Stimulated activated CD8-positive, alpha-beta memory T cell treated with anti-CD3 and anti-CD28 coated beads, Interleukin-4, amount 100 ng/mL, for 48 hours (primary cell): ENCODE measurements at places on chromosomes 11 and 22.

DNA sequence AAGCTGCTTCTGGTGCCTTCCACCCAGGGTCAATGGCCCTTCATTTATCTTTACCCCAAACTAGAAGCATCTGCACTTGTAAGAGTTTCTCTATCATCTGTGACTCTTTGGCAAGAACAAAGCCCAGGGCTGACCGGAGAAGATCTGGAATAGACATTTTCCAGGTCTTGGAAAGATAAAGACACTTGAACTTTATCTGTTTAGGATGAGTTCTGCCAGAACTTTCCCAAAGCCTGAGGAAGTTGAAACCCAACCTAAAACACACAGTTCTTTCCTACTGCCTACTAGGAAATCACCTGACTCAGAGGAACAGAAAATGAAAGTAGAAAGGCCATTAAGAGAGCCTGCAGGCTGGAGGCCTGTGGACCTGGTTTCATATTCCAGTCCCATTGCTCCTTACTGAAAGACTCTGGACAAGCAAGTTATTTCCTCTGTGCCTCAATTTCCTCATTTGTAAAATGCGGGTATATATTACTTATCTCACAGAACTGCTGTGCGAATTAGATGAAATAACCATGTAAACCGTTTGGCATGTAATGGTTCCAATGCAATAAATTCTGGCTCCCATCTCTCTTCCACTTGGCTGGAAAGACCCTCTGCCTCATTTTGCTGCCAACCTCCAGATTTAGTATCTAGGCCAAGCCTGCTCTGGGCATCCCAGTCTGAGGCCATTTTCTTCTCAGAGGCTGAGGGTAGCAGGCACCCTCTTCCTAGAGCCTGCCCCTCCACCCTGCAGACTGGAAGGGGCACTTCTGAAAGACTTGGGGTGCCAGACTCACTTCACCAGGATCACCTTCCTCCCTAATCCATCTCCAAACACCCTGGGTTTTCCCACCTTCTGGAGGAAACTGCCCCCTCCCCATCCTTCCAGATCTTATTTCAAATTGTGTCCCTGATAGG is 1.2 kb downstream of the UBE2L6 start:
- DNase-seq, result peak; percentile 40

- DNase-seq, result no peak
Observed at GRCh38 chr11:72263361-72263760, 19.4 kb upstream of the PHOX2A start.

- DNase-seq, result no peak
Observed at GRCh38 chr11:69654660-69655478, 13.9 kb downstream of the CCND1 start.

GRCh38 chr22:42292732-42293520 is 22.5 kb upstream of the TCF20 start:
- no peak for DNase-seq

DNA sequence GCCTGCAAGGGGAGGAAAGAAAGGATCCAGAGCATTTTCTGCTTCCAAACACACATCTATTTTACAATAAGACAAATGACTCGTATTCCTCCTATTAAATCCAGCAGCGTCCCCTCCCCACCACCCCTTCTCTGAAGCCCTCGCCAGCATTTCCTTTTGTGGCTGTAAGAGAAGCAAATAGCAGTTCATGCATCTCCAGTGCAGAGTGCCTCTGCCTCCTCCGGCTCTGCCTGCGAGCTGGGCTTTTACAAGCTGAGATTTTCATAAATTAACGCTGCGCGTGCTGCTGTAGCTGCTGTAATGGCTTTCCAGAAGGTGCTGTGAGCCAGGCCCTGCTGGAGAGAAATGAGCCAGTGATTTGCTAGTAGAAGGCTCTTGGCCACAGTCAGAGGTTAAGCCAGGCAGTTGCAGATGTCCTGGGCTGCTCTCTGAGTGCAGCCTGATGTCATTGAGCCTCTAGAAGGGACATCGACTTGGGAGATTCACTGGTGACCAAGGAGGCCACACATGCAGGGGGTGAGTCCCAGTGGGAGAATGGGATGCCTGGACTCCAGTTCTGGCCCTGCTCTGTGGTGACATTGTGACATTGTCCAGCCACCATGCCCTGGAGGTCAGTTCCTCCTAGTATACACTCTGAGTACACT is 134.5 kb upstream of the NAV2 start:
- DNase-seq, result no peak

DNA sequence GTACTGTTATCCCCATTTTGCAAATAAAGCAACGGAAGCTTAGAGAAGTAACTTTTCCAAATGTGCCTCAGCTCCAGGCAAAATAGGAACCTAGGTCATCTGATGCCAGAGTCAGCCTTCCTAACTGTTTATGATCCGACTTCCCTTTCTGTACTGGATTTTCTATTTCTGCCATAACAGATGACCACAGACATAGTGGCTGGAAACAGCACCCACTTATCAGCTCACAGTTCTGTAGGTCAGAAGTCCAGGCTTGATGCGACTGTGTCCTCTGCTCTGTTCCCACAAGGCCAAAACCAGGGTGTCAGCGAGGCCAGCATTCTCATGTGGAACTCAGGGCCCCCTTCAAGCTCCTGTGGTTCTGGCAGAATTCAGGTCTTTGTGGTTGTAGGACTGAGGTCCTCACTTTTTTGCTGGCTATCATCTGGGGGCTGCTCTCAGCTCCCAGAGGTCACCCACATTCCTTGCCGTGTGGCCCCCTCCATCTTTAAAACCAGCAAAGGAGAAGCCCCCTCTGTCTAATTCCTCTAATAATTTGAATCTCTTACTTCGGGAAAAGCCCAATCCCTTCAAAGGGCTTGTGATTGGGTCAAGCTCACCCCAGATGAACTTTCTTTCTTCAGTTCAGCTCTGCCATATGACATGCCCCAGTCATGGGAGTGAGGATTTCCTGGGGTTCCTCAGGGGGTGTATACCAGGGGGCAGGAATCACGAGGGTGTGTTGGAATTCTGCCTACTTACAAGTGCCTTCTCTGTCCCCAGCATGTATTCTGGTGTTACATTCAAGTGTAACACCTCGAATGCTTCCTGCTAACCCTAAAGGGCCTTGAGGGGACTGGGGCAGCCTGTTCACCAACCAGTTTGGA is 15.3 kb downstream of the KCNJ5 start:
- no peak for DNase-seq

DNA sequence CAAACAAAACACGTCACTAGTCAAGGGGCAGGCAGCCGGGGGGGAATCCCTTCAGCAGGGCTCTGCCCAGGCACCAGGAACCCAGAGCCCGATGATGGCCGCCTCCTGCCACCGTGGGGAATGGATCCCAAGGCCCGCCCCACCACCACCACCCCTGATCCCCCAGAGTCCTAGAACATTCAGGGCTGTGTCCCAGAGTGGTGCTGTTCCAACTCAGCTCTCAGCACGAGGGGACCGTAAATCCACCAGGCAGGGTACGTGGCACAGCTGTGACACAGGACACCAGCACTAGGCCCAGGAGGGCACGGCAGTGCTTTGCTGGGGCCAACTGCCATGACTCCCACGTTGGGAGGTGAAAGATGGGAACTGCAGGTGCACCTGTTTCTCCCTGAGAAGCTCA is 29.6 kb downstream of the ANO1 start:
- DNase-seq, result no peak

DNA sequence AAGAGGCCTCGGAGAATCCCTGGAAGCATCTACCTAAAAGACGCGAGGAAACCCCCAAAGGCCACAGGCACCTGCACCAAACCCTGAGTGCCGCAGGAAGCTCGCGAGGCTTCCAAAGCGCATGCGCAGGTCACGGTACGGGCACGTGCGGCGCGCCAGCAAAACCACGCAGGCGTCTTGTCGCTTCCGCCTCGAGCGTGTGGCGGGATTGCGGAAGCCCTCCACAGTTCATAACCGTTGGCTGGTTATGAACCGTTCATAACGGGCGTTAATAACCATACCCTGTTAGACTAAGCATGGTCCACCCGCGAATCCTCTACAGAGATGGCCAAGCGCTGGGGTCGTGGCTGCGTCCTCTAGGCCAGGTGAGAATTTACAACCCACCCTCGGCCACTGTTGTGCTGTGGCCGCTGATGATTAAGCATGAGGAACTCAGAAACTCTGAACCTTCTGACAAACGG is 46.4 kb downstream of the MORC2 start:
- peak; percentile 89 for DNase-seq

- no peak for DNase-seq
Observed at GRCh38 chr11:57049749-57050148, 61.0 kb downstream of the OR5AK2 start.

- DNase-seq, result no peak
Observed at GRCh38 chr22:41305646-41306045, 4.3 kb downstream of the ZC3H7B start.

DNA sequence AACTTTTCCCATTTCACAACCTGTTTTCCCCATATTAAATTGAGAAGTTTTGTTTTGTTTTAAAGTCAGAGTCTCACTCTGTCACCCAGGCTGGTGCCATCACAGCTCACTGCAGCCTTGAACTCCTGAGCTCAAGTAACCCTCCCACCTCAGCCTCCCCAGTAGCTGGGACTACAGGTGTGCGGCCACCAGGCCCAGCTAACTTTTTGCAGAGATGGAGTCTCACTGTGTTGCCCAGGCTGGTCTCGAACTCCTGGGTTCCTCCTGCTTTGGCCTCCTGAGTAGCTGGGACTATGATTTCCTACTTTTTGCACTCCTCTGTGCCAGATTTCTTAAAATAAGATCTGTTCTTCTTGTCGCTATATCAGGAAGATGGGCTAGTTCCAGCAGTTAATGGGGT is 44.9 kb downstream of the GNB1L start:
- DNase-seq, result no peak

DNA sequence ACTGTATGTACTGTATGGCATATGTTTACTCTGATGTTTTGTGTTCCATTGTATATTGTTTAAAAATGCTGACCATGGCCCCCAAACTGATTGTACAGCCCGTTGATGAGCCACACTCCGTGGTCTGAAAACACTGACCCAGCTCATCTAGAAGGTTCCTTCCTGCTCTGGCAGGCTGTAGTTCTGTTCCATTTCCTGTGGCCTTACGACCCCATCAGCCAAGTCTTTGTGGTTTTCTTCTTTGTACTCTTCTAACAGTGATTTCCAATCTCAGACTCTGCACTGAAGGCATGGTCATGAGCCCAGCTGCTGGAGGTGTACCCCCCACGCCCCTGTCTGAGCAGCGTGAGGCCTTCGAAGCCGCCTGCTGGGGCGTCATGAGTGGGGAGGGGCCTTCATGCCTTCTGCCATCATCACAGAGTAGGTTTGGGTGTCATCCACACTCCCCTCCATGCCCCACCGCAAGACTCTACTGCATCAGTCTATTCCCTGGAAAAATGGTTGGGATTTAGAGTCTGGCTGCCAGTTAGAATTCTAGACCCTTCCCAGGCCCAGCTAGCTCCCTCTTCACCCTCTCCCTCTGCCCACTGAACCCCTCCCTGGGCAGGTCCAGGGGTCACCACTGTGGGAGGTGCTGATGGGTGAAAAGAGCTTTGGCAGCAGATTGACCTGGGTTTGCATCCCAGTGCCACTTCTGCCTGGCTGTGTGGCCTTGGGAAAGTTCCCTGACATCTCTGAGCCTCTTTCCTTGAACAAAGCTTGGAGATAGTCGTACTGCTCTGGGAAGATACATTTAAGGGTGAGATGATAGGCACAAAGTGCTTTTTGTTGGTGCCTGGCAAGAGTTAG is 11.3 kb upstream of the C11orf96 start:
- DNase-seq, result no peak

DNA sequence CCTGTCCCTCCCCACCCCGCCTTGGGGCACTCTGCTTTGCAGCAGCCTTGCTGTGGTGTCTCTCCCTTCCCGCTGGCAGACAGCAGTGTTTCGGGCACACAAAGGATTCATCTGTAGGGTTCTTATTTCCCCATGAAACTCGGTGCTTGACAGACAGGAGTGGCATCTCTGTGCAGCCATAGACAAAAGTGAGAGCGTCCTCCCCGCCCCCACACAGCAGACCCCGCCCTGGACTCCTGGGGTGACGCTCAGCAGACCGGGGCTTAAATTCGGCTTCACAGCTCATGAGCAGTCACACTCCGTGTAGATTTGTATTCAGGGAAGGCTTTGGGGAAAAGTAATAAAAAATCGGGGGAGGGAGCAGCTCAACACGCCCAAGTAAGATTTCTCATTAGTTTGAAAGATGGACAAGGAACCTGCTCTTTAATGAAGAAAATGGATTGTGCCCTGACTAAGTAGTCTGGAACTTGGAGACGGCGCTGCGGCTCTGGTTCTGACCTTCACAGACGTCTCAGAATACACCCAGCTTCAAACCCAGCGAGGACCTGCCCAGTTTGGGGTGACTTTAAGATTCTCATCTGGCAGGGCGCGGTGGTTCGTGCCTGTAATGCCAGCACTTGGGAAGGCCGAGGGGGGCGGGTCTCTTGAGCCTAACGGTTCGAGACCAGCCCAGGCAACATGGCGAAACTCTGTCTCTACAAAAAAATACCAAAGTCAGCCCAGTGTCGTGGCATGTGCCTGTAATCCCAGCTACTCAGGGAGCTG is 136.0 kb downstream of the CACNA1I start:
- DNase-seq, result no peak

DNA sequence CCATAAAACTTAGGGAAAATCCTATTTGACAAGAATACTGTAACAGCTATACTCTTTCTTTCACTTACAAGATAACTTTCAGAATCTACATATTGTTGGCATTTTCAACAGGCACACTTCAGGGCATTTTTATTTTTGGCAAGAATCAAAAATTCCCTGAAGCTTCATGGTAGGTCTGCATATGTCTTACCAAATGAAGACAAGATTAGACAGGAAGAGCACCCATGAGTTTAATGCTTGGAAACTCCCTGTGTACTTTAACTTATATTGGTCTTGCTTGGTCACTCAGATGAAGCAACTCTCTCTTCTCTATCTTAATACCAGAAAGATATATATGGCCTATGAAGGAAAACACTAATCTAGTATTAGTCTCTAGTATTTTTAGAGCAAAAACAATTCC is 137.7 kb downstream of the ATG16L2 start:
- no peak for DNase-seq

DNA sequence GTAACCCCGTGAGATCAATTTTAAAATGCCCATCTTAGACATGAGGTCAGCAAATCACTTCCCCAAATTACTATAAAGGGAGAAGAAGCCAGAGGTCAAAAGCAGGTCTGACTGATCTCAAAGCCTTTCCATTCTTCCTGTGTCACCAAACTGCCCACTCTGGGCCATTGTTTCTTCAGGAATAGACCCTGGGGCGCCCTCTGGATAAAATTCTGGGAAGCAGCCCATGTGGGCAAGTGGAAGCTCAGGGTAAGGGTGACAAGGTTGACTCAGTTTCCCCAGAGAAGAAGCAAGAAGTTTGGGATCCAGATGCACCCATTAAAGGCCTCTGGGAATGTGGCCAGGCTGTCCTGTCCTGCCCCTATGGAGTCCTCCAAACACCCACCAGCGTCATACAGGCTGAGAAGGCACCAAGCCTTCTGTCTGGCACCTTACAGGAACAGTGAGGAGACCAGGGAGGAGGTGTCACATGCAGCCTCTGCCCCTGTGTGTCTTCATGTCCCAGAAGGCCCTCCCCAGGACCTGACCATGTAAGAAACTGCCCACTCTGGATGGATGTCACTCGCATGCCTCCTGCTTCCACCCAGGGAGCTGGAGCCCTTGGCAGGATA is 50.1 kb downstream of the CHST1 start:
- no peak for DNase-seq
